Upper lobe of left lung (tissue), 6 donors: ENCODE measurements at places on chromosomes 3 and 15. TPM values are rescaled to one million over a fixed set of nuclear protein-coding genes. Genes with fewer than 3 reads are reported as not detected.
A peak's percentile ranks its signal among the peaks of the same experiment; 100 is the strongest.

The C2CD4B gene
- 3.5 TPM for total RNA-seq

The GOLGA6B gene
- not detected for total RNA-seq

The ISG20 gene
- total RNA-seq: 48.1 TPM

The CCR9 gene
- 0.13 TPM for total RNA-seq

The PIERCE2 gene
- total RNA-seq: 1.3 TPM

DNA sequence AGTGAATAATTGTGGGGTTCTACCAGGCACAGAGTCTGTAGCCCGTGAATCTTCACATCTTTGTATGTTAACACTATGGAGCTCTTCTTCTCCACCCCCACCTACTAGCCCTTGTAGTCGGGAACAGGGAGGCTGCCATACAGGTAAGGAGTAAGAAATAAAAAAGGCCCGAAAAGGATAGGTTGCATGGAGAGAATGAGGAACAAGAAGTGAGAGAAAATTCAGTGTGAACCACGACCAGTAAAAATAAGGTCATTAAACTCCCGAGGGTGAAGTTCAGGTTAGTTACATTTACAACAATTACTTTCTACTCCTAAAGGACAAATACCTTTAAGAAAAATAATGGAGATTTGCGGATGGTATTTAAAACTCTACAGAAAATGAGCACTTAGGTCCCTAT, 53.3 kb downstream of the OSBPL10 start:
- no peaks in the 10 kb centered on the region for H3K36me3 ChIP-seq
- no peaks in the 10 kb centered on the region for H3K27me3 ChIP-seq
- no peak for DNase-seq
- H3K4me3 ChIP-seq: no peak overlapping the region
- no peaks in the 10 kb centered on the region for H3K4me1 ChIP-seq

DNA sequence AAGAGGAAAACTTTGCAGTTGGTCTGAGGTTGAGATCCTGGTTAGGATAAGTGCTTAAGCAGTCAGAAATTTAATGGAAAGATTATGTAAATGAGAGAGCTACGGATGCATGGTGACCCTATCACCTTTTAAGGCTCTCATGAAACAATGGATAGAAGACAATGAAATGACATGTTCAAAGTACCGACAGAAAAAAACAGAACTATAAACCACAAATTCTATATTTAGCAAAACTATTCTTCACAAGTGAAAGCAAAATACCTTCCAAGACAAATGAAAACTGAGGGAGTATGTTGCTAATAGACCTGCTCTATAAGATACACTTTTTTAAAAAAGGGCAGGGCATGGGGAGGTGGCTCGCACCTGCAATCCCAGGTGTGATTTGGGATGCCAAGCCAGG, 32.2 kb downstream of the DNAAF4 start:
- H3K27me3 ChIP-seq: no peaks in the 10 kb centered on the region
- H3K27ac ChIP-seq: no peak overlapping the region
- no peak for DNase-seq
- H3K4me3 ChIP-seq: no peak overlapping the region
- H3K4me1 ChIP-seq: no peaks in the 10 kb centered on the region

DNA sequence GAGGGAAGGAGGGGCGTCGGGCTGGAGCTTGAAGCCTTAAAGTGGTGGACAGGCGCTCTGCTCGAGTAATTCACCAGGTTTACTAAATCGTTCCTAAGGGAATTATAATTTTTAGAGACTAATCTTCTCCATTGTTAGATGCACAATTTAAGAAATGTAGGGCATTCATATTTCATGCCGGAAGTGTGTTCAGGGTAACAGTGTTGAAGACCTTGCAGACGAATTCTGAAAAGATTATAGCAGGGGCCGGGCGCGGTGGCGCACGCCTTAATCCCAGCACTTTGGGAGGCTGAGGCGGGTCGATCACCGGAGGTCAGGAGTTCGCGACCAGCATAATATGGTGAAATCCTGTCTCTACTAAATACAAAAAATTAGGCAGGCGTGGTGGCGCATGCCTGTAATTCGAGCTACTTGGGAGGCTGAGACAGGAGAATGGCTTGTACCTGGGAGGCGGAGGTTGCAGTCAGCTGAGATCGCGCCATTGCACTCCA, 365 bp upstream of the GTF2A2 start:
- H3K27me3 ChIP-seq: no peaks in the 10 kb centered on the region
- no peak overlapping the region for H3K4me3 ChIP-seq
- peaks cover 19% of the 10 kb centered on the region for H3K4me1 ChIP-seq
- DNase-seq: peak; percentile 85

- no peaks in the 10 kb centered on the region for H3K27me3 ChIP-seq
- H3K4me3 ChIP-seq: no peak overlapping the region
- H3K27ac ChIP-seq: no peak overlapping the region
- no peaks in the 10 kb centered on the region for H3K4me1 ChIP-seq
- no peaks in the 10 kb centered on the region for H3K36me3 ChIP-seq
These were observed 34.1 kb downstream of the SPATA12 start for GRCh38 chr3:57094575-57094974.

DNA sequence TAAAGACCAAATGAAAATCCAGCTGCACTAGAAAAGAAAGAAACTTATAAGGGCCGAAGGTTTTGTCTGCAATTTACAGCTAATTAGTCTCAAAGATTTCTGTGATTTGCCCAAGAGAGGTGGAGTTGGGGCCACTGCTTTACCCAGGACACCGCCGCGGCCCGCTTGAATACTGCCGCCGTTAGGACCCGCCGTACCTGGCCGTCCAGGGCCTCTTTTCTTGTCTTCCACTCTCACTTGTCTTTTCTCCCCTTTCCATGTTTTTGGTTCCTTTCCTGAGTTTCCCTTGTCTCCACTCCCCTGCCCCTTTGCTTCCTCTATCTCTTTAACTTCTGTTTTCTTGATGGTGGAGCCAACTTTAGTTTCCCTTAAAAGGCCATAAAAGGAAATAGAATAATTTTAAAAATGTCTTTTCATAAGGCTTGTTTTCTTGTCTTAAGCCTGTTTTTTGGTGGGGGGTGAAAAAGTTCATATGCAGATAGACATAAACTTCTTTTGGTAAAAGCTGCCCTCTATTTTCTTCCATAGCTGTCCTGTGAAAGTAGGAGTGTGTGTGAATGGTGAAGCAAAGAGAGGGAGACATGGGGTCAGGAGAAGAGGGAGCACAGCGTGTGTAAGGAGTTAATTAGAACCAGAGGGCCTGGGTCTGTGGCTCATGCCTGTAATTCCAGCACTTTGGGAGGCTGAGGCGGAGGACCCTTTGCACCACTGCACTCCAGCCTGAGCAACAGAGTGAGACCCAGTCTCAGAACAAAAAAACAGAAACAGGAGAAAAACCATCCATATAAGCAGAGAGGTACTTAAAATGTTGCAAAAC, 16.0 kb upstream of the CCNL1 start:
- peak; percentile 35 for DNase-seq
- peaks cover 26% of the 10 kb centered on the region for H3K4me1 ChIP-seq
- peak overlapping the region; percentile 51 for H3K4me3 ChIP-seq
- H3K27ac ChIP-seq: peak overlapping the region; percentile 97

DNA sequence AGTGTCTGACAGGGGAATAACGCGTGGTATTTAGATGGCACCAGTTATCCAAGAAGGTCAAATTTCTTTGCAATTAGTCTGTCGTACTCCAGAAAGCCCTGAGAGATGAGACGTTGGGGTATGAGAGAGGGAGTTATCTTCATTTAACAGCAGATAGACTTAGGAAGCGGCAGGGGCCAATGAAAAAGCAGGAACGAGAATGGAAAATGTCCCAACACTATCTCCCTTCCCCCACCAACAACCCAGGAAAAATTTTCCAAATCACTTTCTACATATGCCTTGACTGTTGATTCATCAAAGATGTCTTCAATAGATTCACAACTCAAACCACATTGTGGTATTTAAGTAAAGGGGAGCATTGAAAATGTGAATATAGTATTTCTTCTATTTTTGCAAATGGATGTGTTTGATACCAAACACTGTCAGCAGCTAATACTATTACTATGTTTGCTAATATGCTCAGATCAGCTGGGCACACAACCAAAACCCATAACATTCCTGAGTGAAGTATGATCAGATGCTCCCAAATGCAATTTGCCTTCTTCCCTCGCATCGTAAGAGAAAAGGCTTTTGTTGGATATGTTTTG, 13.3 kb upstream of the GREM1 start:
- H3K4me1 ChIP-seq: no peaks in the 10 kb centered on the region
- H3K27ac ChIP-seq: no peak overlapping the region
- no peak for DNase-seq
- no peak overlapping the region for H3K4me3 ChIP-seq
- H3K36me3 ChIP-seq: no peaks in the 10 kb centered on the region
- H3K27me3 ChIP-seq: no peaks in the 10 kb centered on the region

DNA sequence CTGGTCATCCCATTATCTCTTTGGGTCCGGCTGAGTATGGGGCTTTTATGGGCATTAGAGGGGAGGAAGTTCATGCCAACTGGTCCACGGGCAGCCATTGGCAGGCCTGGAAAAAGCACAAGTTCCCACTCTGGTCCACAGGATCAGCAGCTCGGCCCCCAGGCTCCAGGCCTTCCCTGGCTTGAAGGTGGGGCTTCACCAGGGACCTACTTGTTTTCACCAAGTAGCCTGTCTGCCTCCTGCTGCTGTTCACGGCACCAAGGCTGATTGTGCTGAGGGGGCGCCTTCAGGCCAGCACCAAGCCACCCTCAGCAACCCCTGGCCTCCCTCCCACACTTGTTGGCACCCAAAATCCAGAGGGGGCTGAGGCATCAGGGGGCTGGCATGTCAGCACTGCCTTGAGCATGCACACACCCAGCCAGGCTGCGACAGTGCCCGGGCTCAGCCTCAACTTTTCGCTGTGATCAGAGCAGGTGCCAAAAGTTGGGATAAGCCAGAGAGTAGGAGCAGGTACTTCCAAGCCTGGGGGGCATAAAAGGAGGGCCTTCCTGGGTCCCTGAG, 9.1 kb upstream of the TOP2B start:
- H3K27ac ChIP-seq: no peak overlapping the region
- no peaks in the 10 kb centered on the region for H3K27me3 ChIP-seq

DNA sequence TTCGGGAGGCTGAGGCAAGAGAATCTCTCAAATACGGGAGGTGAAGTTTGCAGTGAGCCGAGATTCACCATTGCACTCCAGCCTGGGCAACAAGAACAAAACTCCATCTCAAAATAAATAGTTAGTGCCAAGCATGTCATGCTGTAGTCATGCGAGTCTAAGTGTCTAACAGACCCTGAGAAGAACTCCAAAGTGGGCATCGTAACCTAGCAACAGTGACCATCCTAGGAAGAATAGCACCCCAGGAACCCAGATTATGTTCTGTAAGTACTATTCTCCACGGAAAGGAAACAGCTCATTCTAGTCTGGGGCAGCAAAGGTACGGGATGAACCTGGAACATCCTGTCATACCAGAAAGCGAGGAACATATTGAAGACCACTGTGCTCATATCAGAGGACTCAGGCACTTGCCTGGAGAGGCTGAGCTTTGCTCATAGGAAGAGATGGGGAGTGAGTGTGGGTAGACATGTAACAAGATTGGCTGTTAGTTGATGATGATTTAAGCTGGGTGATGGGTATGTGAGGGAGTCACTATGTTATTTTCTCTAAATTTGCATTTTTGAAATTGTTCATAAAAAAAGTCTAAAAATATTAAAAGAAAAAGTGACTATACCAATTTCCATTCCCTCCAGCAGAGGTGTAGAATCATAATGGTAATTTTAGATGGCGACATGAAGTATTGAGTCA, 31.7 kb downstream of the BCL2L10 start:
- no peaks in the 10 kb centered on the region for H3K36me3 ChIP-seq
- no peak overlapping the region for H3K4me3 ChIP-seq
- no peak overlapping the region for H3K27ac ChIP-seq
- no peaks in the 10 kb centered on the region for H3K27me3 ChIP-seq
- no peak for DNase-seq
